HCT116 (cell line): ENCODE measurements at places on chromosomes 4 and X.

- no peak for DNase-seq
These were observed 25.4 kb upstream of the ACSL1 start for GRCh38 chr4:184851200-184851541.

DNA sequence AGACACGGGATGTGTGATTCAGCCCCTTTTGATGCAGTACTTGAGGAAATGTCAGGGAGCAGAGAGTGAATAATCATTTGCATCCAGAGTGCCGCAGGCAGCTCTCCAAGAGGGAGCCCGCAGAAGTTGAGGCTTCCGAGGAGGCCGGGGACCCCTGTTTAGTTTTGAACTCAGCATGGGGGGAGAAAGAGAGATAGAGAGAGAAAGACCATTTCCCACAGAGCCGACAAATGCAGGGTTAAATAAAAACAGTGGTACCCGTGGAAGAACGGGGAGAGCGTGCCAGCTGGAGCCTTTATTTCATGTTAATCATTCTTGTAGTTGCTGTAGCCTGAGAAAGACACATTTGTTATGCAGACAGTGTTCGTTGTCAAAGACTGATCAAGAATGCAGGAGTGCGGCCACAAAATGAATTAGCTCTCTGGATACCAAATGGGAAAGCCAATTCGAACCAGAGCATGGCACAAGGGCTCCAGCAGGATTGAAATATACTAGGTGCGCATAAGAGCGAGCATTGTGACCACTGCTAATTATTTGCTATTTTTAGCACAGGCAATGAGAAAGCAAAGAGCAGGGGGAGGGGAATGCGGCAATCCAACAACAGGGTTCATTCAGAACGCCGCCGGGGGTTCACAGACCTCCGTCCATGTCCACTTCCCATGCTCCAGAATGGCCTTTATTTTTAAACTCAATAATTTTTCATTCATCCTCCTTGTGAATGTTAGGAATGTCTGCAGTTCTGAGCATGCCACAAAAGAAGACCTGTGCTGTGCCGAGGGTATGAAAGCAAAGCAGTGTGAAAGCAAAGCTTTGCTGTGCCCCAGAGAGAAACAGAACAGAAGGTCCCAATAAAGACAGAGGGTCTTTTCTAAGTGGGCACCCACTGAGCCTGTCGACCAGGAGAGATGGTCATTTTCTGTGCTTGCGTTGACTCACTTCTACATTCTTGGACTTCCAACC lies 243.9 kb upstream of the VCX3A start:
- no peak for DNase-seq

GRCh38 chr4:111633663-111634266 lies 511.5 kb upstream of the FAM241A start:
- no peak for DNase-seq

DNA sequence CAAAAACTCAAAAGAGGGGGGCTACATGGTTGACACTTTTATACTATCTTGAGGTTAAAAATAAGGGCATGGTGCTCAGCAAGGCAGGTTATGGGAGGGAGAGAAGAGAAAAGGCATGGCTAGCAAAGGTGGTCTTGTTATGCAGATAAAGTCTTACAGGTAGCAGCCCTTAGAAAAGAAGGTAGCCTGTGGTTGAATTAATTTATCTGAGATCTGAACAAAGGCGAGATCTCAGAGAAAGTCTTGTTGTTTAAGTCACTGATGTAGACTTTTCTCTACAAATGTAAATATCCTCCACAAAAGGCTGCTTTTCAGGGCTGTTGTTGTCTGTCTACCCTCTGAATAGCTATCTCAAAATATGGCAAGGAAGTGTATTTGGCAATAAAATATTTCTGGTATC lies 1250.4 kb downstream of the PCDH18 start:
- no peak for DNase-seq

- peak; percentile 13 for DNase-seq
These were observed 188.9 kb upstream of the IL1RAPL1 start for GRCh38 chrX:28398342-28398741.

- no peak for DNase-seq
These were observed 421.8 kb downstream of the MAPK10 start for GRCh38 chr4:85938062-85938461.

DNA sequence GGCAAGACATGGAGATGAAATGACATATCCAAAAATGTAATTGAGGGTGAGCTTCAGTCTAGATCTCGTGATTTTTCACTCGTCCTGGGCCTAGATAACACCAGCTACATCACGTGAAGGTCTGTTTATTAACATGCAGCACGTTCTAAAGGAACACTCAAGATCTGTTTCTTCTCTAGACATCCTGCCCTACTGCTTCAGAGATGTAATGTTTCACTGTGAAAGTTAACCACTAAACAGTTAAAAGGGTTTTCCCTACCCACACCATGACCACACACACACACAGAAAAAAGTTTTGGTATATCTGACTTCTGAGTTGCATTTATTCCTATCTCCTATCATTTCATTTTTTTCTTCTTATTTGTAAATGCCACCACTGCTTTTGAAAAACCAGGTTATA lies 52.3 kb upstream of the SMIM31 start:
- no peak for DNase-seq
